GM04503 (cell line): ENCODE measurements at places on chromosomes 5 and 9.

DNA sequence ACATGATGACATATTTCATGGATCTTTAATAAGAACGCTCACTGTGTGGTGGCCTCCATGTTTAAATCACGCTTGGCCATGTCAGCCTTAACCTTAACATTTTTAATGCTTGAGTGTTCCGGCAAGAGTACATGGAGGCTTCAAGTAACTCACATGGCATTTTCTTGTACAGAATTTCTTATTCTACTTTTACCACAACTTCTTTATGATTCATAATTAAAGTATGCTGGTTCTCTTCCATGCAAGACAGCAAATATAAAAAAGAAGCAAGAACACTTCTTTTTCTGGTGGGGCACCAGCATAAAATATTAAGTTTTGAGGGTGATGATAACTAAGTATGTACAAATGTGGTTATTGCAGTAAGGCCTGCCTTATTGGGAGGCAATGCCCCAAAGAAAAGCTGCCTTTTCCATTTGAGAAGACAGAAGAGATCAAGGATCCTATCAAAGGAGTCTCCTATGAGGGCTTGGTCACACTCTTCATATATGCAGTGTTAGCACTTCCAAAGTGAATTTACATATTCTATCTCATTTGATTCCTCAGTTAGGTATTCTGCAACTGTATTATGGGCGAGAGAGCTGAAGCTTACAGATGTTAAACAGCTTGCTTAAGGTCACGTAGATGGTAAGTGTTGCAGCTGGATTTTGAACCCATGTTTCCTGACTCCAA is 382.7 kb upstream of the MEF2C start:
- DNase-seq: peak; percentile 55

- no peak for DNase-seq
Observed at GRCh38 chr5:134084570-134084969, 29.9 kb upstream of the TCF7 start.

DNA sequence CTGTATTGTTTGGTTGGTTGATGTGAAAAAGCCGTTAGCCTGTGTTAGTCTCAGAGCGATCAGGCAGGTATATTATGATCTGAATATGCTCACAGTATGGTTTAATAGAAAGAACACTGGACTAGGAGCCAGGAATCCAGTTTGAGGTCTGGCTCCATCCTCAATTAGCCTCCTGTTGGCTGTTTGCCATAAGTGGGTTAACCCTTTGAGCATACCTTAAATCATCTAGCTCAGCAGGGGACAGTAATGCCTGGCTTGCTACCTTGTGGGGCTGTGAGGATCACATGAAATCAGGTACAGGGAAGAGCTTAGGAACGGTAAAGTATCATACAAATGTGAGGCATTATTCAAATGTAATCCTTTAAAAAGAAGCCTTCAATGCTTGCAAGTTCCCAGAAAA is 104.7 kb downstream of the CMYA5 start:
- no peak for DNase-seq

- no peak for DNase-seq
Observed at GRCh38 chr5:121108725-121109124, 644.6 kb downstream of the PRR16 start.

- no peak for DNase-seq
Observed at GRCh38 chr5:114250536-114250935, 111.3 kb upstream of the KCNN2 start.

DNA sequence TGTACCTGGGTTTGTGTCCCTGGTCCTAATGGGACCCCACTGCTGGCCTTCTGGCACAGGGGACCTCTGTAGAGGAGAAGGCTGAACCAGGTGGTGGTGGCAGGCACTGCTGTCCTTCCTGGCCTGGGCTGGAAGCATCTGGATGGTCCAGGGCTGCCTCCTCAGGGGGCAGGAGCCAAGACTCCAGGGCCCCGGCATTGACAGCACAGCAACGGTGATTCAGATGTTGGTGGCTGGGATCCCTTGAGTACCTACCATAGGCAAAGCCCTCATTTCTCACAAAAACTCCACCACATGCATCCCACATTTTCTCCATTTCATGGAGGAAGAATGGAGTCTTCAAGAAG is 15.0 kb downstream of the FGD3 start:
- no peak for DNase-seq

- DNase-seq: no peak
Observed at GRCh38 chr5:142935014-142935413, 164.8 kb downstream of the ARHGAP26 start.

DNA sequence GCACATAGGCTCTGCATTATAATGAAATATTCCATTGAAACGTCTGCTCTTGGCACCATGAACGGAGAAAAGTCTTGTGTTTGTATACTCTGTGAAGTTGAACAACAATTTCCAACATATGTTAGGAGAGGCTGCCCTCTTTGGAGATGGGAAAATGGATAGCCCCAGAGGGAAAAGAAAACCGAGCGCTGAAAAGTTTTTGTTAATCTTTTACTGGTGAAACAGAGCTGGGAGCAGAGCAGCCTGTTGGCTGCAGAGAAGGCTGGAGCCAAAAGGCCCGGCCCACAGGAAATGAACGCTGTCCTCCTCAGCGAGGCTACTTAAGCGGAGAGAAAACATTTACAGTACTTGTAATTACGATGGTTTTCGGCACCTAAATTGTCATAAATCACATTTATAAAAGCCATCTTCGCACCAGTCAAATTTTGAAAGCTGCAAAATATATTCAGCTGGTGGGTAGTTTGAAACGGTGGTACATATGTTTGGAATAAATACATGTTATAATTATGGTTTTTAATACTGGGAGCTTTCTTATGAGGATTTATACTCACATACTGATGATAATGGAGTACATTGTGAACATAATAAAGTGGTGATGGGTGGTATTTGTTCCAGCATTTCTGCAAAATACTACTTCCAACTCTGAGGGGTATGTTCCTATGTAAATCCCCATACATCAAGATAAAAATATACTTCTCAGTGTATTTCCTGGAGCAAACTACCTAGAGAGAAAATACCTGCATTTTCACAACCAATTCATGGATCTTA is 129.6 kb upstream of the CNTLN start:
- peak; percentile 26 for DNase-seq

DNA sequence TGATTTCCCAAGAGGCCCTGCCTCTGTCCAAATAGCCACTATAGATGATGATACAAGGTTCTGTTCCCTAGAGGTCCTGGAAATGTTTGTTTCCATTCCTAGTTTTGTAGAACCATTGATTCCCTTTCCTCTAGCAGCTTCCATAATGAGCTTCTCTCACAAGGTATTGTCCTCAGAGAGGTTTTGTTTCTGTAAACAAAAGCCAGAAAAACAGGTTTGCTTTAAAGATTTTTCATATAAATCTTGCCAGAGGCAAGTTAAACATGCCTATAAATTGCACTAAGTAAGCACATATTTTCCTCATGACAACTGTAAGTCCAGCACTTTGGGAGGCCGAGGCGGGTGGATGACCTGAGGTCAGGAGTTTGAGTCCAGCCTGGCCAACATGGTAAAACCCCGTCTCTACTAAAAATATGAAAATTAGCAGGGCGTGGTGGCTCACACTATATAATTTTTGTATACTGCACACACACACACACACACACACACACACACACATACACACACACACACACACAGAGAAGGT is 1787.7 kb downstream of the EFNA5 start:
- no peak for DNase-seq

DNA sequence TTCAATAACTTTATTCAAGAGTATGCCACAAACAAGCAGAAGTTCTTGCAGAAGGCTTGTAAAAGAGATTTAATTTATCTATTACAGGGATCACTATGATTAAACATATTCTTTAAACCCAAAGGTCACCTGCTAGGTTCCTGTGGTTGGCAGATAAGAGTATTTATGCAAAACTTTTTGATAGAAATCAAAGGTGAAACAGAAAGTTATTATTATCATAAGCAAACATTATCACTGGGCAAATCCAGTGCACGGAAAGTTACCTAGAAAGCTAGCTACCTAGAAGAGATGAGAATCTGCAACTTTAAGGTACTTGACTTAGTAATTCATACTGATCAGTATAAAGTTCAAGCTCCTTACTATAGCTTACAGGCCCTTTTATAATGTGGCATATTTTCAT is 3.2 kb downstream of the STARD4 start:
- no peak for DNase-seq

DNA sequence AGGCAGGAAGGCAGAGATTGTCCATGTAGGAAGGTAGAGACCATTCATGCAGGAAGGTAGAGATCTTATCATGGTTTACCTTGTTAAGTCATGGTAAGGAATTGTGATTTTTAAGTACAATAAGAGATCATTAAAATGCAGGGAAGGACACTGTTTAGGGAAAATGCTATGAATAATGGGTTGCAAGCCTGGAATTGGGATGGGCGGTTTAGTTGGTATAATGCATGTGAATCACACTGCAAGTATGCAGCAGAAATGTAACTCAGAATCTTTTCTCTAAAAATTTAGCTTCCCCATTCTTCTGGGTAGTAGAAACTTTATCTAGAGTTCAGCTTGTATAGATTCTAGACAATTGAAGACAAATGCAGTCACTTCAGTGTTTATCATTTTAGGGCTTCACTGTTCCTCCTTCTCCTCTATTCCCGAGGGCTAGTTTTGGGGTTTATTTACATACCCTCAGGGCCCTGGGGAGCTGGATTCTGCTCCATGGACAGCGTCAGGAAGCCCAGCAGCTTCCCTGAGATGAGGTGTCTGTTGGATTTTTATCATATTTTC is 212.0 kb downstream of the SREK1 start:
- peak; percentile 0 for DNase-seq

DNA sequence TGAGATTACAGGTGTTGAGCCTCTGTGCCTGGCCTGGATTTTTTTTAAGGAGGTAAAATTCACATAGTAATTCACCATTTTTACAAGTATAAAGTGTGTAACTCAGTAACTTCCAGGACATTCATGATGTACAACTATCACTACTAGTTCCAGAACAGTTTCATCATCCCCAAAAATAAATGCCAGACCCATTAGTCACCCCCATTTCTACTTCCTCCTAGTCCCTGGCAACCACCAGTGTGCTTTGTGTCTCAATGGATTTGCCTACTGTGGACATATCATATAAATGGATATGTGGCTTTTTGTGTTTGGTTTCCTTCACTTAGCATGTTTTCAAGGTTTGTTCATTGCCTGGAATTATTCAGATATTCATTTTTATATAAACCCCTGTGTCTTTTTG is 72.5 kb upstream of the PANK3 start:
- DNase-seq: peak; percentile 72
